ENCODE measurements at places on chromosomes 16 and 17. TPM values are rescaled to one million over a fixed set of nuclear protein-coding genes. Genes with fewer than 3 reads are reported as not detected.

The AMZ2 gene
- 41.1 TPM for total RNA-seq

The IGF2BP1 gene
- 13.0 TPM for total RNA-seq

The TIGD7 gene
- 1.8 TPM for total RNA-seq

The CRHR1 gene
- total RNA-seq = not detected

The CDRT4 gene
- 1.6 TPM for total RNA-seq

The CX3CL1 gene
- 2.4 TPM for total RNA-seq

The ABCA9 gene
- 0.38 TPM for total RNA-seq

The BCL6B gene
- under 0.01 TPM for total RNA-seq

The PSME3 gene
- 77.8 TPM for total RNA-seq

The ZNF263 gene
- total RNA-seq = 19.9 TPM

The ACSM3 gene
- 2.9 TPM for total RNA-seq

The TAF15 gene
- total RNA-seq = 51.2 TPM

The CHMP1A gene
- 82.9 TPM for total RNA-seq

The FSCN2 gene
- not detected for total RNA-seq

The CCL3 gene
- total RNA-seq = not detected

The ACSF2 gene
- 8.8 TPM for total RNA-seq

The NPIPA5 gene
- 2.0 TPM for total RNA-seq

The GNGT2 gene
- total RNA-seq = not detected

The CFAP52 gene
- not detected for total RNA-seq

The RAC3 gene
- 82.3 TPM for total RNA-seq

The METRN gene
- total RNA-seq = 152 TPM

The TVP23A gene
- total RNA-seq = not detected

The ALDH3A1 gene
- 0.33 TPM for total RNA-seq

The HIGD1B gene
- total RNA-seq = not detected

The STX1B gene
- total RNA-seq = 0.63 TPM

The USP43 gene
- total RNA-seq = 8.4 TPM

The ATP1B2 gene
- not detected for total RNA-seq

The CA5A gene
- total RNA-seq = not detected

The MEOX1 gene
- not detected for total RNA-seq

The KCNH4 gene
- total RNA-seq = not detected

The PIK3R5 gene
- not detected for total RNA-seq

The PDE6G gene
- 0.65 TPM for total RNA-seq

The BICDL2 gene
- not detected for total RNA-seq

The FBXO39 gene
- not detected for total RNA-seq

The ITGB4 gene
- 4.1 TPM for total RNA-seq

The PYDC1 gene
- total RNA-seq = not detected

The LGALS9B gene
- total RNA-seq = not detected

The KRT27 gene
- total RNA-seq = not detected

The METTL22 gene
- total RNA-seq = 28.2 TPM

The PRCD gene
- total RNA-seq = 0.33 TPM

The SETD1A gene
- 6.5 TPM for total RNA-seq

The SMIM5 gene
- total RNA-seq = not detected

The CNGB1 gene
- total RNA-seq = not detected

The CACNG5 gene
- total RNA-seq = not detected

The EME2 gene
- 7.7 TPM for total RNA-seq

All from mesangial cell (primary cell).